ENCODE measurements at places on chromosomes 3 and 15. TPM values are rescaled to one million over a fixed set of nuclear protein-coding genes. Genes with fewer than 3 reads are reported as not detected.

CTXN2 gene
- total RNA-seq: not detected

LSM3 gene
- 17.8 TPM for total RNA-seq

MESP2 gene
- 0.27 TPM for total RNA-seq

RAB6B gene
- total RNA-seq: 4.0 TPM

GPR149 gene
- total RNA-seq: not detected

HCLS1 gene
- total RNA-seq: 0.13 TPM

TNNC1 gene
- total RNA-seq: 0.24 TPM

SCN5A gene
- 1.0 TPM for total RNA-seq

ISL2 gene
- total RNA-seq: 0.11 TPM

RBP2 gene
- not detected for total RNA-seq

CPN2 gene
- total RNA-seq: not detected

GATA2 gene
- total RNA-seq: 0.75 TPM

CLDN18 gene
- not detected for total RNA-seq

SHISA5 gene
- total RNA-seq: 120 TPM

ATG7 gene
- 30.0 TPM for total RNA-seq

DNASE1L3 gene
- total RNA-seq: 1.3 TPM
